ENCODE measurements at places on chromosomes 2 and 18. TPM values are rescaled to one million over a fixed set of nuclear protein-coding genes. Genes with fewer than 3 reads are reported as not detected.

- no peak for DNase-seq
Observed at GRCh38 chr18:43108882-43109281, 6.6 kb downstream of the RIT2 start.

DNA sequence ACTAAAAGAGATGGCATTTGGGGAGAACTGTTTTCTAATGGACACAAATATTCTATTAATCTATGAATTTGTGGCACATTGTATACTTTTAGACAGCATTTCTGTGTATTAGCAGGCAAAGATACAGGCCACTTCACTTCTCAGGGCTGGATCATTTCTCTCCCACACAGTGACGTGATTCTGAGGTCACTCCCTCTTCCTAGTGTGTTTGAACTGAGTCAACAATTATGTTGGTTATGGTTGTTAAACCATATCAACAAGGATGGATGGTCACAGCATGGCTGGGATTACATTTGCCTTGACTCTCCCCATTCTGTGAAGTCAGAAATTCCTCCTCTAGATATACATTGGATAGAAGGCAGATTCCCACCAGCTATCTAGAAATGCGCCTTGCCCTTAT is 11.6 kb downstream of the NOSTRIN start:
- no peak for DNase-seq

- no peak for DNase-seq
Observed at GRCh38 chr2:953975-954686, 3.5 kb downstream of the SNTG2 start.

CROCC2 gene
- not detected for total RNA-seq

TFPI gene
- 39.1 TPM for total RNA-seq
